ENCODE measurements at places on chromosomes 2 and 18.

GRCh38 chr18:49031511-49032188 lies 80.9 kb upstream of the SMAD7 start:
- no peak for DNase-seq

DNA sequence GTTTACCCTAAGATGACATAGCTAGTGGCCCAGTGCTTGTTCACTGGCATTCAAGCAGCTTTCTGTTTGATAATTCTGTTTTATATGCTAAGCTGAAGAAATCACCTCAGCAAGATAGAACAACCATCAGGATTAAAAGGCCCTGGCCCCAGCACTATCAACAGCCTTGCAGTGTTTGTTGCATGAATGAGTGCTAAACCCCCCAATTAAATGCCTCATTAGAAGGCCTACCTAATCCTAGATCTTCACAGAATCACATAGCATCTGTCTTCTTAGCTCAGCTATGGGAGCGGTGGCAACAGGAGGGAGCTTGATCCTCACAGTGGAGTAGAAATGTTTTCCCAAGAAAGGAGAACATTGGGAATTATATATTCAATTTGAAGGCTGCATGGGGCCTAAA lies 194.1 kb upstream of the HNMT start:
- DNase-seq, result no peak

DNA sequence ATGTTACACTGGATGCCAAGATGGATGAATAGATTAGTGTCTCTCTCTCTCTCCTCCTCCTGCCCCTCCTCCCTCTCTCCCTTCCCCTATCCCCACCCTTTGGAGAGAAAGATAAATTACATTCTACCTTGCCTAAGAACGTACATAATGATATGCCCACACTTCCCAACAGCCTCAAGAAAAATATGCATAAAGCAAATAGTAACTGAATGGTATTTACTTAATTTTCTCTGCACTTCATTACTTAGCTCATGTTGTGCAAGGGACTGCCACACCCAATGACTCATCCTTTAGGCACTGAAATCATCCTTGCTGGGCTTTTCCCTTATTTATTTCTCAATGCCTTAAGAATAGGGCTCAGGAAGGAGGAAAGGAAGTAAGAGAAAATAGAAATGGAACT lies 137.3 kb upstream of the PID1 start:
- DNase-seq, result peak; percentile 94

GRCh38 chr2:239261796-239262483 lies 138.9 kb downstream of the HDAC4 start:
- no peak for DNase-seq

- no peak for DNase-seq
These were observed 365.2 kb downstream of the CLIP4 start for GRCh38 chr2:29480426-29480825.

GRCh38 chr2:17805166-17805565 lies 11.1 kb upstream of the MSGN1 start:
- DNase-seq, result no peak

- DNase-seq, result no peak
These were observed 52.1 kb upstream of the FAHD2A start for GRCh38 chr2:95350368-95350767.

GRCh38 chr2:232721882-232722281 lies 24.8 kb downstream of the GIGYF2 start:
- DNase-seq, result no peak

DNA sequence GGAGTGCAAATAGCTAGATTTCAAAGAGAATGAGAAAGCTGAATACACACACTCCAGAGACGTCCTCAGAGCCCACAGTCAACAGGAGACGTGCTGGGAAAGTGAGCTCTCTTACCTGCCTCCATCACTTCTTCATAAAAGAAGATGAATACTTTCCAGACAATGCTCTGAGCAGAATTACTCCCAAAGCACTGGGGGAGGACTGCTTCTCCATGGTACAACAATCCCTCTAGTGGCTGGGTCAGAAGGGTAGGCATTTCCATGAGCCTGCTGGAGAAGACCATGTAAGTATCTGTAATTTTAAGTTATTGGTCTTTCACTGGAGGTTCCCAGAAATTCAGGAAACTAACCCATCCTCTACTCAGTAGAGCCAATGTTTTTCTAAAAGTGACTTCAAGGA lies 190.3 kb downstream of the RBM43 start:
- DNase-seq, result no peak

GRCh38 chr2:64359892-64360657 lies 93.9 kb upstream of the LGALSL start:
- DNase-seq, result peak; percentile 93

GRCh38 chr2:223720367-223720766 lies 117.0 kb downstream of the AP1S3 start:
- DNase-seq, result no peak

- no peak for DNase-seq
These were observed 60.9 kb upstream of the MMADHC start for GRCh38 chr2:149648282-149649030.

DNA sequence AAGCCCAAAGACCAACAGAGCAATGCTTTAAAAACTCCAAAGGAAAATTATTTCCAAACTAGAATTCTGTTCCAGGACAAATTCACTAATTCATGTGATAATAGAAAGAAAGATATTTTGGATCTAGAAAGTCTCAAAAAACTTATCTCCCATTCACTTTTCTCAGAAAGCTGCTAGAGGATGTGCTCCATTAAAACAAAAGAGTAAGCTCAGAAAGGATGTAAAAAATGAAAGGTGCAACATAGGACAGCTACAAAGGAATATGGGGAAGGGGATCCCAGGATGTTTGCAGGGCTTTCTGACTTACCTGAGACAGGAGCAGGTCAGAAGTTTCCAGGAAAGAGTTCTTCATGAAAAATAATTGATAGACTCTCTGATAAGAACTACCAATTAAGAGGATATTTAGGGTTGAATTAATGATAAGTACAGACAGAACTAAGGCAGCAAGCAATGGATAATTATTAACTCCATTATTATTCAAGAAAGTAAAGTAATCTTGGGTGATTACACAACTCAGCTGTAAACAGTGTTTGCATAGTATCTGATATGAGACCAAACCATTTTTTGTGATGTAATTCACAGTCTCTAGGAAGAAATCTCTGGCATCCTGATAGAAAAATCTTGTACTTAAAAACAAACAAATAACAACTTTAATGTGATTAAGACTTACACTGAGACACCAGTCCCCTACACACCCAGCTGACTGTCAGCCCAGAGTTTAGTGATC lies 20.9 kb downstream of the LYG1 start:
- no peak for DNase-seq

GRCh38 chr2:216486708-216487107 lies 11.9 kb upstream of the RPL37A start:
- DNase-seq, result no peak

- DNase-seq, result peak; percentile 79
These were observed 30.8 kb upstream of the ZNF396 start for GRCh38 chr18:35407871-35408481.

DNA sequence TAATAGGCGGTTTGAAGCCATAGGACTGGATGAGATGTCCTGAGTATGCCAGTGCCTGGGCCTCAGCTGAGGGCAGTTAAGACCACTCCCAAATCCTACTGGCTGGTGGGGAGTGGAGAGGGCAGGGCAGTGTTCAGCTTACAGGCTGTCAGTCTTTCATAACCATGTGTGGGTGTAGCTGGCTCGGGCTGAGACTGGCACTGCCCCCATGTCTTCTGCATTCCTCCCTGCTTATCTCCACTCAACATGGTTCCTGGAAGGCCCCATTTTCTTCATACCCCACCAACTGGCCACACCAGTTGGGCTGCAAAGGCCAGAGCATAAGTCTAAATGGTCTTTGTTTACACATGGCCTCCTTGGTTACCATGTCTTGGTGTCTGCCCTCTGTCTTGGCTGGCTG lies 17.2 kb upstream of the IL37 start:
- no peak for DNase-seq

DNA sequence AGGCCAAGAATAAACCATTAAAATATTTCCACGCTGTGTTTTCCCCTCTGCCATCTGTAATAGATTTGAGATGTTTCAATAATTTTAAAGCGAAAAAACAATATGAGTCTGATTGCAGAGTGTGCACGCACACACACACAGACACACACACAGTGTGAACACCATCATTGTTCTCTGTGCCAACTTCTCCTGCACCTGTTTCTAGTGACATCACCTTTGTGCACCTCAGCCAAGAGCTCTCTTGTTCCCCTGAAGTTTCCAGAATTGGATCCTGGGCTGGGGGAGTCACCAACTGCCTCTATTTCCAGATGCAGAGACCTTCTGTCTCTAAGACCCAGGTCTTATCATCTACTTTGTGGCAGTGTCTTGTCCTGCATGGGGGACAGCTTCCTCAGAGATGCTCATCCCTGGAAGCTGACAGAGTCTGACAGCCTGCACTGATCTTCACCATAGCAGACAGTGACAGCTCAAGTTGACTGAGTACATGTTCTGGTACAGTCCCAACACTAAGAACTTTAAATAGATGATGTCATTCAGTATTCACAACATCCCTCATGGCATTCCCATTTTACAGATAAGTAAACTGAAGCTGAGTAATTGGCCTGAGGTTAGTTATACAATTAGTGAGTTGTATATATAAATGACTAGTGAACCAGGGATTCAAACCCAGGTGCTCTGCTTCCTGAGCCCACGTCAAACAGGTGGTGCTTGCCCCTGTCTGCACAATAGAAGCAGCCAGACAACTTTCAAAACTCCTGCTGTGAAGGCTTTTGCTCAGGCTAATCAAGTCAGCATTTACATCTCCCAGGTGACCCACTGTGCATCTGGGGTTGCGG lies 39.4 kb downstream of the ACOXL start:
- DNase-seq, result no peak

DNA sequence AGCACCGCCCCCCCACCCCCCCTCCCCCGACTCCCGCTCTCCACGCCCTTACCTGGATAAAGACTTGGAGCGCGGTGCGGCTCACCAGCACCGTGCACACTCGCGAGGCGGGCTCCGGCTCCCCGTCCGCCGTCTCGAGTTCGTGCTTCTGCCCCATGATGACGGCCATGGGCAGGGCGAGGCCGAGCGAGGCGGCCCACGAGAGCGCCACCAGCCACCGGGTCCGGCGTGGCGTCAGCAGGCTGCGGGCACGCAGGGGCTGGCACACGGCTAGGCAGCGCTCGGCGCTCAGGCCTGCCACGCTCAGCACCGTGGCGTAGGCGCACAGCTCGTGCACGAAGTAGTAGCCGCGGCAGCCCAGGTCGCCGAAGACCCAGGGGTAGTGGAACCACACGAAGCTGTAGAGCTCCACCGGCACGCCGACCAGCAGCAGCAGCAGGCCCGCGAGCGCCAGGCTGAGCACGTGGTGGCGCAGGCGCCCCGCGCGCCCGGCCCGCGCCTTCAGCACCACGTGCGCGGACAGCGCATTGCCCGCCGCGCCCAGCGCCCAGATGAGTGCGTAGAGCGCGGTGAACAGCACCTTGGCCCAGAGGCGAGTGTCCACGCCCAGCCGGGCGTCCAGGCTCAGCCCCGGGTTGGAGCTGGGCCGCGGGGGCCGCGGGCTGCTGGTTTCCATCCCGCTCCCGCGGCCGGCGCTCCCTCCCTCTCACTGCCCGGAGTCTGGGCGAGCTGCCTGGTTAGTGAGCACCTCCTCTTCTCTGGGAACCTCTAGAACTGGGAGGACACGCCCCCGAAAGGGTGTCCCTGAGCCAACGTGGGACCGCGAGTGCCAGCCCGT lies at the start of gene NTSR2:
NTSR2 (minus strand) TSS at position 742 of the 838 bp plus-strand sequence; CDS start at position 676, 66 bp downstream.
- DNase-seq, result no peak

DNA sequence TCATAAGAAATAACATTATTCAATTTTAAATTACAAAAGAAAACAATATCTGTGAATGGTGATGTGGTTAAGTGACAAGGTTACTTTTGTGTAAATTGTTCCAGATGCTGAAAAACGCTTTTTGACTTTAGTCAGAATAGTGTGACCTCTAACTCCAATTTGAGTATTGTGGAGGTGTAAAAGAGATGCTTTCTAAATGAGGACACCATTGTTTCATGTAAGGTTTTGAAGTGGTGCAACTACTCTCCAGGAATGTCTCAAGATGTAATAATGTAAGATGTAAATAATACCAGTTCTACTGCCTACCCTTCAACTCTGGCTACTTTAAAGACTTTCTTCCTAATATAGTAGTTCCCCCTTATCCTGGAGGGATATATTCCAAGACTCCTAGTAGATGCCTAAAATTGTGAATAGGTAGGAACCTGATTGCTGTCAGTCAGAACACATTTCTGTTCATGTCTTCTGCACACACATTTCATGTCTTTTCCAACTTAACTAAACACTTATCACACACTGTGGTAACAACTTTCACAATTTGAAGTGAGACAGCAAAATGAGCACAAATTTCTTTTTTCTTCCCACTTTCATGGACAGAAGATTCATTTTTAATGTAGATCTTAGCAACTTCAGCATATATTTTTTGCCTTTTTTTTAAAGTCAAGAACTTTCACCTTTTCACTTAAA lies 39.1 kb upstream of the PPP1R1C start:
- DNase-seq, result no peak

DNA sequence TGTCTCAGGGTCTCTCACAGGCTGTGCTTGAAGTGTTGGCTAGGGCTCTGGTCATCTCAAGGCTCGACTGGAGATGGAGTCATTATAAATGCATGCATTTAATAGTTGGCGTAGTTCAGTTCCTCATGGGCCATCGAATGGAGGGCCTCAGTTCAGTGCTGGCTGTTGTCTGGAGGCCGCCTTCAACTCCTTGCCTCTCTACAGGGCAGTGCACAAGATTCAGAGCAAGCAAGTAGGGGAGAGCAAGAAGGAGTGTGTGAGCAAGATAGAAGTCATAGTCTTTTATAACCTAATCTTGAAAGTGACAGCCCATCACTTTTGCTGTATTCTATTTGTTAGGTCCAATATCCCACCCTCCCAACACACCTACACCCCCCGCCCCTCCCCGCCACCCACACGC lies 137.5 kb downstream of the BABAM2 start:
- DNase-seq, result no peak

GRCh38 chr2:75356865-75357264 lies 157.5 kb upstream of the TACR1 start:
- no peak for DNase-seq

DNA sequence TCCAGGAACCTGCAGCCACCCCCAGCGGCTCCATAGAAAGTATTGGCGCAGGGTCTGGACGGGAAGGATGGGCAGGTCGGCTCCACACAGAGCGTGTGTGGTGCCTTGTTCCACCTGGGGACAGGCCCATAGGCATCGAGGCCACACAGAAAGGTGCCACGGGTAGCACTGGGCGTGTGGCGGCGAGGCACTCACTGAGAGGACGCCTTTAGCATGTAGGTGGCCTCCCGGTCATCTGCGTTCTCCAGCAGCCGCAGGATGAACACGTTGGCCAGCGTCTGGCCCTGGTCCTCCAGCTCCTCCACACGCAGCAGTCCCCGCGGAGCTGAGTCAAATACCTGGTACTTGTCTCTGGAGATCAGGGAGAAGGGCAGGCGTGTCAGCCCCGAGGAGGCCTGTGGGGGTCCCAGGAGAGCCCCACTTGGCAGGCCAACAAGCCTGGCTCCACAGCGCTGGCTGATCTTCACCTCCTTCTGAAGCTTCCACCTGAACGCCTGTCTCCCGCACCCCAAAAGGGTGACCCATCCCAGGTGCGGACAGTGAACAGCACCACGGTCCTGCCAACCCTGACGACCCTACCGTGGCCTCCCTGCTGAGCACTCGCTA lies 13.2 kb downstream of the SNORC start:
- no peak for DNase-seq

Measured in LoVo (cell line).